ENCODE measurements at places on chromosomes 6 and 20. TPM values are rescaled to one million over a fixed set of nuclear protein-coding genes. Genes with fewer than 3 reads are reported as not detected.

The POFUT1 gene
- 28.8 TPM for total RNA-seq

- H3K4me1 ChIP-seq, result peaks cover 2% of the 10 kb centered on the region
- no peaks in the 10 kb centered on the region for H3K36me3 ChIP-seq
- H3K4me3 ChIP-seq, result no peak overlapping the region
- peaks cover 100% of the 10 kb centered on the region for H3K27me3 ChIP-seq
- H3K27ac ChIP-seq, result no peak overlapping the region
- no peak for ATAC-seq
Measured at GRCh38 chr6:100455230-100456124, 9.2 kb downstream of the SIM1 start.

GRCh38 chr6:116015983-116016382 lies 44.7 kb downstream of the FRK start:
- peaks cover 19% of the 10 kb centered on the region for H3K4me1 ChIP-seq
- no peak for ATAC-seq
- H3K36me3 ChIP-seq, result no peaks in the 10 kb centered on the region
- H3K27ac ChIP-seq, result no peak overlapping the region
- no peaks in the 10 kb centered on the region for H3K27me3 ChIP-seq
- no peak overlapping the region for H3K4me3 ChIP-seq

- H3K27me3 ChIP-seq, result no peaks in the 10 kb centered on the region
- H3K4me1 ChIP-seq, result peaks cover 3% of the 10 kb centered on the region
- no peaks in the 10 kb centered on the region for H3K36me3 ChIP-seq
- H3K4me3 ChIP-seq, result no peak overlapping the region
- H3K27ac ChIP-seq, result no peak overlapping the region
Measured at GRCh38 chr6:143733510-143733909, 55.7 kb downstream of the PHACTR2 start.

- peaks cover 3% of the 10 kb centered on the region for H3K4me1 ChIP-seq
- no peaks in the 10 kb centered on the region for H3K36me3 ChIP-seq
- H3K27me3 ChIP-seq, result peaks cover 4% of the 10 kb centered on the region
- no peak overlapping the region for H3K4me3 ChIP-seq
- no peak overlapping the region for H3K27ac ChIP-seq
- ATAC-seq, result no peak
Measured at GRCh38 chr6:137999815-138000214, 107.4 kb downstream of the PERP start.

DNA sequence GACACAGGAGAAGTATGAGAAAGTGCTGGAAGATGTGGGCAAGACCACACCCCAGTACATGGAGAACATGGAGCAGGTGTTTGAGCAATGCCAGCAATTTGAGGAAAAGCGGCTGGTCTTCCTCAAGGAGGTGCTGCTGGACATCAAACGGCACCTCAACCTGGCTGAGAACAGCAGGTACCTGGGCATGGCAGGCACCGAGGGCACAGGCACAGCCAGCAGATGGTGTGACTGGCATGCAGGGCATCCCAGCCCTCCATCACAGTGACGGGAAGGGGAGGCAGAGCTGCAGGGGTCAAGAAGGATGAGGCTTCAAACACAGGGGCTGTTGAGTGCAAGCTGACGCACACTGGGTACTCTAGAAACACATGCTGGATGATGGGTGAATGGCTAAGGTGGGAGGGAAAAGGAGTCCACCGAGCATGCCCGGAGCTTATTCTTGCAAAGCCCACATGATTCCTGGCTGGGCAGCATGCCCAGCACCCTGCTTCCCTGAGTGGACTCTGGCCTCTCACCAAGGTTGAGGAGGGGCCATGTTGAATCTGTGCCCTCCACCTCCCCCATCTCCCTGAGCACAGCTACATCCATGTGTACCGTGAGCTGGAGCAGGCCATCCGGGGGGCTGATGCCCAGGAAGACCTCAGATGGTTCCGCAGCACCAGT lies 26.3 kb downstream of the SPDEF start:
- H3K36me3 ChIP-seq, result no peaks in the 10 kb centered on the region
- no peak overlapping the region for H3K4me3 ChIP-seq
- no peak for ATAC-seq
- H3K27me3 ChIP-seq, result no peaks in the 10 kb centered on the region
- H3K27ac ChIP-seq, result no peak overlapping the region
- H3K4me1 ChIP-seq, result peaks cover 14% of the 10 kb centered on the region

The HLA-DQB2 gene
- 0.54 TPM for total RNA-seq
